ENCODE measurements at places on chromosomes 7 and 10. TPM values are rescaled to one million over a fixed set of nuclear protein-coding genes. Genes with fewer than 3 reads are reported as not detected.

OR9A4 gene
- not detected for total RNA-seq

KAZALD1 gene
- total RNA-seq = 0.17 TPM

NANOS1 gene
- total RNA-seq = 0.09 TPM

EPHB4 gene
- 590 TPM for total RNA-seq

SLC18A3 gene
- not detected for total RNA-seq

Measured in dermis blood vessel endothelial cell (primary cell).